ENCODE measurements at places on chromosomes 1 and 21.

- no peak for DNase-seq
Observed at GRCh38 chr1:18869847-18870594, 10.6 kb upstream of the TAS1R2 start.

DNA sequence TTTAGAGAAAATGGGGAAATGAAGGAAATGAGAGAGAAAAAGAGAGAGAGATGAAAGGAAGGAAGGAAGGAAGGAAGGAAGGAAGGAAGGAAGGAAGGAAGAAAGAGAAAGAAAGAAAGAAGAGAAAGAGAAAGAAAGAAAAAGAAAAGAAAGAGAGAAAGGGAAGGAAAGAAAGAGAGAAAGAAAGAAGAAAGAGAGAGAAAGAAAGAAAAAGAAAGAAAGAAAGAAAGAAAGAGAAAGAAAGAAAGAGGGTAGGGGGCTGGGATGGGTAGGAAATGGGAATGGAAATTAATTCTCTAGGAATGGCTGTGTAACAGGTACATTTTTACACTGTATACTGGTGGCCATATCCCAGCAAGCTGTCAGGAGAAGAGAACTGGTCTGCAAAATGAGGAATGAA is 4.3 kb upstream of the SH2D1B start:
- DNase-seq = no peak

GRCh38 chr1:18079941-18080735 is 27.5 kb upstream of the IGSF21 start:
- no peak for DNase-seq

GRCh38 chr1:179516976-179517705 is 58.6 kb downstream of the NPHS2 start:
- no peak for DNase-seq

DNA sequence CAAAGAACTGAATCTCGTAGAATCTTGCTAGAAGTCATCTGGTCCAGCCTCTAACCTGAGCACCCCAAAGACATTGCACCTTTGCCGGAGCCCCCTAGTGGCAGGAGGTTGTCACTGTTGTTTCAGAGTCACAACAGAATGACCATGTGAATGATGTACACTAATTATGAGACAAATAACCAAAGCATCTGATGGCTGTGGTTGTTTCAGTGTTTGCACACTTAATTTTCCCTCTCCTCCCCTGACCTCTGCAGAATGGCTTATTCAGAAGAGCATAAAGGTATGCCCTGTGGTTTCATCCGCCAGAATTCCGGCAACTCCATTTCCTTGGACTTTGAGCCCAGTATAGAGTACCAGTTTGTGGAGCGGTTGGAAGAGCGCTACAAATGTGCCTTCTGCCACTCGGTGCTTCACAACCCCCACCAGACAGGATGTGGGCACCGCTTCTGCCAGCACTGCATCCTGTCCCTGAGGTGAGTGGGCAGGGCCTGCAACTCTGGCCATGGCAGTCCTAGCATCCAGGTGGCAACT is 26.4 kb downstream of the TRAF5 start:
- peak; percentile 74 for DNase-seq

- DNase-seq = no peak
Observed at GRCh38 chr1:175512637-175513412, 230.6 kb downstream of the TNR start.

DNA sequence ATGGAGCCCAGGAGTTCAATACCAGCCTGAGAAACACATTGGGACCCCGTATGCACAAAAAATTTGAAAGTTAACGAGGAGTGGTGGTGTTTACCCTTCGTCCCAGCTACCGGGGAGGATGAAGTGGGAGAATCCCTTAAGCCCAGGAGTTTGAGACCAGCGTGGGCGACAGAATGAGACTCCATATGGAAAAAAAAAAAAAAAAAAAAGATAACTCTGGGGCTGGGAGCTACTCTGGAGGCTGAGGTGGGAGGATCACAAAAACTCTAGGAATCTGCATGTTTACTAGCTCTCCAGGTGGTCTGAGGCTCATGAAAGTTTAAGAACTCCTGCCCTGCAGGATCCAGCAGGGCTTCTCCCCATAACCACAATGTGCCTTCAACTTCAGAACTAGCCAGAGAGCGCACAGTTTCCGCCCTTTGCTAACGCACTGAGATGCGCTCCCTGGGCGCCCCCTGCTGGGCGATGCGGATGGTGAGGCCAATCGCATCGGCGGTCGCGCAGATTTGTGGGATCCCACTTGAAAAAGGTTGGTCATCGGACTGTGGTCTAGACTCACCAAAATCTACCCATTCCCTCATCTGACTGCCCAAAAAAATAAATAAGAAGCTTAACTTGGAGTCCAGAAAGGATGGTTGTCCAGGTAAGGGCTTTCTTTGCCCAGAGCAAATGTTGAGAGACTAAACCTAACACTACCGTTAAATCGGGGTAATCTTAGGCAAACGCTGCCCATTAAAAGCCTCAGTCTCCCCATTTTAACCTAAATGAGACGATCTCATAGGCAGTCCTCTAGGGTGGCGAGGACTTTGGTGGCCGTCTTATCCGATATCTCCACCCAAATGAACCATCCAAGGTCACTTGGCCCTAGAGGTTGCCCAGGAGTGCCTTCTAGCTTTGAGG is 8.8 kb downstream of the ZNF683 start:
- peak; percentile 87 for DNase-seq

DNA sequence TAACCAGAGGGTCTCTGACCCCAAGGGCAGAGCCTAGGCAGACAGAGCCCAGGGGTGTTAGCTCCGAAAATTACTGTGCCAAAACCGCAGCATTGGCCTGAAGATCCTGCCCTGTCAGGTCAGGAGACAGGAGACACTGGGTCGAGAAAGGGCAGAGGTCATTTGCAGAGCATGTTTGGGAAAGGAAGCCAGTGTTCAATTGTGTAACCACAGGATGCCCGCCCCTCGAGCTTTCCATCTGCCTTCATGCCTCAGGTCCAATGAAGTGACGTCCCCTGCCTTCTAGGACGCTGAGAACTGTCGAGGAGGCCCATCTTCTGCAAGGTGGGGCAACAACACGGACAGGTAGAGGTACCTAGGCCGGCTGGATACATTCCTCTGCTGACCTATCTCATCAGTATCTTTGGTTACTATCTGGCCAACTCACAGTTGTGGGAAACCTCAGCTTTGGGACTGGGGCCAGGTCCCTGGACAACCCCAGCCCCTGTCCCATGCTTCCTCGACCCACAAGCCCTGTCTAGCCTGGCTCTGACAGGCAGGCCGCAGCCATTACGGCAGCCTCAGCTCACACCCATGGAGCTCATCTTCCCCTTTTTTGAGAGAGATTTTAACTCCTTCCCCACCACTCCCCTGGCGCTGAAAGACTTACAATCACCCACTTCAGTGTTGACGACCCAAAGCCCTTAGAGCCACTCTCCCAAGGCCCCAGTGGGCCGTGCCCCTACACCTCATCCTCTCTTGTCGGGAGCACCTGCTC is 1.3 kb downstream of the ARL8A start:
- DNase-seq = peak; percentile 78

DNA sequence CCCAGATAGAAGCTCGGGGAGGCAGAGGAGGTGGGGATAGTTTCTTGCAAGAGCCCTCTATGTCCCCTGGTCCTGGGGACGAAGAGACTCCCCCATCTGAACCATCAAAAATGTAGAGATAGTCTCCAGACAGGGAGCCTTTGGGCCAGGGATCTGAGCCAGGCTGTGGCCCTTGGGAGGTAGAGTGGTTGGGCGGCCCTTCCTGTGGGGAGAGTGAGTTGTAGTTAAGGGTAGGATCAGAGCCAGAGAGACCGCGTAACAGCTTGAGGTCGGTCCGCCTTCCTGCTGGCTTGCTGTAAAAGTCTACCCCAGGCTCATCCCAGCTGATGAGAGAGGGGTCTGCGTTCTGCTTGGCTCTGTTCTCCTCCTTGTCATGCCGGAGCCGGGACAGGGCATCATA is 25.3 kb downstream of the PIK3C2B start:
- DNase-seq = no peak

DNA sequence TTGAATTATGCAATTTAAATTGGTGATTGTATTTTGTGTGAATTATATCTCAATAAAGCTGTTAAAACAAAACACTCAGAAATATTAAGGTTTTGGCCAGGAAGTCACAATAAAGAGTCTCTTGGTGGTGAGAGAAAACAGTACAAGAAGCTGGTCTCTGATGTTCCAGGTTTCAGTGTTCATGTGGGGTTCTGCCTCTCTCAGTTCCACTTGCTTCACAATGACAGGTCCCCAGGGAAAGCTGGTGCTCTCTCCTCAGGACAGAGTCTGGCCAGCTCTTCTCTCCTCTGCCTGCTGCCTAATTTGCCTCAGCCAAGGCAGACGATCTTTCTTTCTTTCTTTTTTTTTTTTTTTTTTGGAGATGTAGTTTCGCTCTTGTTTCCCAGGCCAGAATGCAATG is 342.9 kb upstream of the PLXNA2 start:
- no peak for DNase-seq

GRCh38 chr1:79920960-79921669 is 914.6 kb upstream of the ADGRL4 start:
- DNase-seq = no peak

GRCh38 chr1:208318150-208318734 is 74.1 kb upstream of the PLXNA2 start:
- no peak for DNase-seq

DNA sequence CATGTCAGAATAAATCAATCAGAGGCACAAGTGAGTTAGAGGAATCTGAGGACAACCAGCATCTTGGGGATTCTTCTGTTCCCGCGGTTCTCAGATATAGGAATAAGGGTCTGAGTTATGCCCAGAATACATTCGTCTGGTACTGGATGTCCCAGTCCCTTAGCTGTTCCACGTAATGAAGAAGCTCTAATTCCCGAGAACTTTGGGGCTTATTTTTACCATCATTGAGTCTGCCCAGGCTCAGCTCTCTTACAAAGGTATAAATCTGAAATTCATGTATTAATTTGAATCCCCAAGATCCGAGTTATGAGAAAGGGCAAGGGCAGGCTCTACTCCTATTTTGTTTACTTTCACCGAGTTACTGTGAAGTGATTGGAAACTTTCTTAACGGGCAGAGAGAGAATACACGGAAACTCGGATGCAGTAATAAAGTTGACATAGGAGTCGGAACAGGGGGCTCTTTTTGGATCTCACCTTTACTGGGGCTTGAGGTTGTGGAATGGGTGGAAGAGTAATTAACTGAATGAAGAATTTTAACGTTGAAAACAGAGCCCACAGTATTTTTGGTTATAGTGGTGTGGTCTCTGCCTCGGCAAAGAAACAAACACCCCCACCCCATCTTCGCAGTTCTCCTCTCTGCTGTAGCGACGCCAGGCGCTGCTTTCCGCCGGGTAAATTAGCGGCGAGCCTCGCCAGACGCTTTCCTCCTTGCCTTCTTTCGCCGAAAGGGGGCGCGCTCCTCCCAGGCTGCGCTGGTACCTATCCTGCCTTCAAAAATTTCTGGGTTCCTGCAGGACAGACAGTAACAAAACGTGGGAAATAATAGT is 7.1 kb downstream of the PRRX1 start:
- DNase-seq = no peak

DNA sequence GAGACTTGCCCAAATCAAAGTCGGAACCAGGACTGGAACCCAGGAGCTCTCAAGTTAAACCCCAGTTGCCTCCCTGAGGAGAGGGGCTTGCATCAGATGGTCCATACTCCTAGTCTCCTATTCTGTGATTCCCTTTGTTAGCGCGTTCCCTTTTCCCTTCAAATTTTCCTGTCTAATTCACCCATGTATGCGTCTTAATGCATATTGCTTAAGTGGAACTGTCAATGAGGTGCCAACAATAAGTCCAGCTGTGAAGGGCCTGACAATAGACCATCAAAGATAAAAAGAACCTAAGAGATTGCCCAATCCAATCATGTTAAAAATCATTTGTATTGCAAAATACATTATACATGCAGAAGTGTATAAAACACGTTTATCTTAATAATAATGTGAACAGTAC is 634 bp upstream of the SPATA6 start:
- no peak for DNase-seq

DNA sequence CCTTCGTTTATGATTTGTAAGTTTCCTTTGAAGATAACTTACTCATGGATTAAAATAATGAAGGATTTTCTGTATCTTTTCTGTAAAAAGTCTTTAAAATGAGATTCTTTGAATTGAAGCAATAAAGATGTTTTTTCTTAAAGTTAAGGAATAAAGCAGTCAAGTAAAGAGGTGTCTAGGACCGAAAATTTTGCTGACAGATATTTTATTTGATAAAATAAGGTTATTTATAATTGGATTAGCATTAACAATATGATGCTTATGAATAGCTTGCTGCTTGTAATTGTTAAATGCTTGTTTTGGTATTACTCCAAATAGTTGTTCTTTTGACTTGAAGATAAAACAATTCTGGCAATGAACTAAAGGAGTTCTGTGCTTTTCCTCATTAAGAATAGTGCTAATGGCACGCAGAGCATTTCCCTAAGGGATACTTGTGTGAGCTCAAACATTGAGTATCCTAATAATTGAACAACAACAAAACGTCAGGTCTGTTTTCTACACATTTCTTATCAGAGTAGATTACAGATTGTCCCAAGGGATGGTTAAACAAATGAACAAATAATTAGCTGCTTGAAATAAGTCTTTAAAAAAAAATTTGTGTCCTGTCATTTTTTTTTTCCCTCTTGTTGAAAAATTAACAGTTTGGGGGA is 16.6 kb downstream of the TSNAX start:
- DNase-seq = no peak

- no peak for DNase-seq
Observed at GRCh38 chr21:43880111-43880985, 15.3 kb downstream of the AGPAT3 start.

- no peak for DNase-seq
Observed at GRCh38 chr21:19340303-19340702, 936.7 kb upstream of the TMPRSS15 start.

DNA sequence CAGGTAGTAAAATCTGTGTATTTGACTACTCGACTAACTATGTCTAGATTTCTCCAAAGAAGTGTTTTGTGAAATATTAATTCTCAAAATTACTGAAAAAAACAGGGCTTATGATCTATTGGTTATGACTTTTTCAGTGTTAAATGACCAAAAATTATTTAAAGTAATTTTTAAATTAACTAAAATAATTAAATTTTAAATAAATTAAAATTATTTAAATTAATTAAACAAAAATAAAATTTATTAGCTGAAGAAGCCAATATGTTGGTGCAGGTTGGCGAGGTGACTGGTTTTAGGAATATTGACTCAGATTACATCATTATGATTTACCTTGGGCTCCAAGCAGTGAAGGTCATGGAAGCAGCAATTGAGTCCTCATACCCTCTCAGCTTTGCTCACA is 483.2 kb downstream of the PTPRC start:
- DNase-seq = no peak

GRCh38 chr1:225253784-225254183 is 174.1 kb downstream of the LBR start:
- DNase-seq = no peak

DNA sequence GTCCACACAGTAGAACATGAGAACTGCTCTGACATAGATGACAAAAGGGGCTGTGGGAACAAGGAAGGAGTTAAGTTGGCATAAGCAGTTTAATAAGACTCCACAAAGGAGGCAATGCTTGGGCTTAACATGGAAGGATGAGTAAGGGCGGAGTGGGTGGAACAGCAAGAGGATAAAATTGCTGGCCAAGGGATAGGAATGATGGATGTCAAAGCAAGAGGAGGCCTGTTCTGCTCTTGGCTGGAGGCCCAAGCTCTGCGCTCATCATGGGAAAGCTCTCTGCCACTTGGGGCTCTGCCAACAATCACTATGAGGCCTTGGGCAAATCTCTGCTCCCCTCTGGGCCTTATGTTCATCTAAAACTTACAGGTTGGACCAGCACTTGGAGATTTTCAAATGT is 98.3 kb upstream of the CAMK1G start:
- DNase-seq = no peak

GRCh38 chr1:17725084-17725719 is 29.9 kb upstream of the ACTL8 start:
- no peak for DNase-seq

GRCh38 chr1:247209396-247209795 is 37.6 kb upstream of the ZNF124 start:
- no peak for DNase-seq

GRCh38 chr1:197862221-197862620 is 40.2 kb upstream of the C1orf53 start:
- DNase-seq = no peak
